ENCODE measurements at places on chromosomes 2 and 18.

DNA sequence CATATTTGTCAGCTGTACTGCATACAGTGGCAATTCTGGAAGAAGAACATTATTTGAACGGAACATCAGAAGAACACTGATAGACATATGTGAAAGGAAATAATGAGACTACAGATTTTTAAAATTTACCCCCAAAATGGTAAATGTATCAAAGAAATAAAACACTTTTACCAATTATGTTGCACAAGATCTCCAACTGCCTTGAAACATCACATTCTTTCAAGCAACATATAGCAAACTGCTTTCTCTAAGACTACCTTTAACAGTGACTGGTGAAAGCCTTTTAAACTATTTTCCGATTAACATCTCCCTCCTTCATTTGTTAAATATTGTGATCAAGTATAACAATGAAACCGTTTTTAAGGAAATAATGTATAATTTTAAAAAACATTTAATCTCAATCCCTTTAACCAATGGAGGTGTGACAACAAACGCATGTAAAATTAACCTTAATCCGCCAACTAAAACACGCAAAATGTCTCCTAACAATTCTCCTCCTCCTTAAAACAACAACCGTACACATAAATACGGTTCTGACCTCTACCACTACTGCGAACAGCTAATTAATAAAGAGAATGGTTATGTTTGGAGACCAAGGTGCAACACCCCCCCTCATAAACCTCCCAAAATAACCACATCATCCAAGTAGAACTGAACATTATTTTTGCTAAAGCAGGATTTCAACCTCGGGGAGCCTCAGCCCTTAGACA, 2.4 kb downstream of the FBXO11 start:
- DNase-seq: peak; percentile 26

- DNase-seq: peak; percentile 42
These were observed 9.2 kb downstream of the PTMA start for GRCh38 chr2:231717281-231718171.

GRCh38 chr2:27249891-27250651, 12.8 kb downstream of the SLC30A3 start:
- DNase-seq: peak; percentile 68

DNA sequence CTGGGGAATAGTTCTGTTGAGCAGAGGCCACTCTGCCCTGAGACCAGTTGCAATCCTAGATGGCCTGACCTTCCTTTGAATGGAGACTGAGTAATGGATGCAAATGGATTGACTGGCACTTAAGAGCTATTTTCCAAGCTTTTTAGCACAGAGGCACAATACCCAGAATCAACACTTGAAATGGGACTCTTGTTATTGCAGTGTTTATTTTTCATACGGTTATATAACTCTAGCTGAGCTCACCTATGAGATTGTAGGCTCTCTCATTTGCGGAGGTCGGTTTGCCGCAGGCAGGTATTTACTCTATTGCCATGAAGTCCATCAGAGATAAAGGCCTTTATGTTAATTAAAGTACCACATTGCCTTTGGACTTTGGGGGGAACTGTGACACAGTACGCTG, 422.3 kb upstream of the CELF4 start:
- DNase-seq: no peak

GRCh38 chr2:201261471-201261870, 1.1 kb downstream of the CASP8 start:
- no peak for DNase-seq

GRCh38 chr2:26849056-26849999, 1.4 kb downstream of the DPYSL5 start:
- DNase-seq: no peak

- no peak for DNase-seq
These were observed 3.7 kb upstream of the INSIG2 start for GRCh38 chr2:118084491-118085089.

GRCh38 chr2:43040084-43040854, 186.1 kb downstream of the ZFP36L2 start:
- peak; percentile 82 for DNase-seq

DNA sequence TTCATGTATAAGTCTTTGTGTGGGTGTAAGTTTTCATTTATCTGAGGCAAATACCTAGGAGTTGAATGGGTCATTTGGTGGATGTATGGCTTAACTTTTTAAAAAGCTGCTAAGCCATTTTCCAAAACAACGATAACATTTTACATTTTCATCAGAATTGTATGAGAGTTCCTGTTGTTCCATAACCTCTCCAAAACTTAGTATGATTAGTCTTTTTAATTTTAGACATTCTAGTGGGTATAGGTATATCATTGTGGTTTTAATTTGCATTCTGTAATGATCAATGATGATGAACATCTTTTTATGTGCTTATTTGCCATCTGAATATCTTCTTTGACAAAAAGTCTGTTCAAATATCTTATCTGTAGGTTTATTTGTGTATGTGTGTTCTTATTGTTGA, 74.4 kb upstream of the UGP2 start:
- DNase-seq: no peak

All from erythroblast (primary cell).